Astrocyte (in vitro differentiated cells and primary cell): ENCODE measurements at places on chromosomes 7 and 10. TPM values are rescaled to one million over a fixed set of nuclear protein-coding genes. Genes with fewer than 3 reads are reported as not detected.

GRCh38 chr10:33237736-33238624 is 96.5 kb downstream of the NRP1 start:
- peaks cover 76% of the 10 kb centered on the region for H3K4me1 ChIP-seq
- DNase-seq, result peak; percentile 100
- no peaks in the 10 kb centered on the region for H3K36me3 ChIP-seq
- H3K27me3 ChIP-seq, result no peaks in the 10 kb centered on the region
- H3K27ac ChIP-seq, result peak overlapping the region; percentile 97

DNA sequence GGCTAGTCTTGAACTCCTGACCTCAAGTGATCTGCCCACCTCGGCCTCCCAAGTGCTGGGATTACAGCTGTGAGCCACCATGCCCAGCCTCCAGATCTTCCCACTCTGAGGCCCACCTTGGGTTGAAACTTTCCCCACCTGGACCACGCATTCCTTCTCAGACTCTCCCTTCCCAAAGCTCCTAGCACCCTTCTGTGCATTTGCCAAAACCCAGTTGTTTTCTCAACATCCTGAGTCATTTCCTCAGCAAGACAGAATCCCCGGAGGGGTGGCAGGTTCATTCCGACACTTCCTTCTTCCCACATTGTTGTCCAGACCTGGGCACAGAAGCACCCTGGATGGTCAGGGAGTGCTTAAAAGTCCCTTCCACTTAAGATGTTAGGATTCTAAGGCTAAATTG is 28.9 kb downstream of the BAG3 start:
- peaks cover 44% of the 10 kb centered on the region for H3K4me1 ChIP-seq
- peak overlapping the region; percentile 66 for H3K27ac ChIP-seq
- H3K27me3 ChIP-seq, result no peaks in the 10 kb centered on the region
- peak overlapping the region; percentile 15 for H3K4me3 ChIP-seq

DNA sequence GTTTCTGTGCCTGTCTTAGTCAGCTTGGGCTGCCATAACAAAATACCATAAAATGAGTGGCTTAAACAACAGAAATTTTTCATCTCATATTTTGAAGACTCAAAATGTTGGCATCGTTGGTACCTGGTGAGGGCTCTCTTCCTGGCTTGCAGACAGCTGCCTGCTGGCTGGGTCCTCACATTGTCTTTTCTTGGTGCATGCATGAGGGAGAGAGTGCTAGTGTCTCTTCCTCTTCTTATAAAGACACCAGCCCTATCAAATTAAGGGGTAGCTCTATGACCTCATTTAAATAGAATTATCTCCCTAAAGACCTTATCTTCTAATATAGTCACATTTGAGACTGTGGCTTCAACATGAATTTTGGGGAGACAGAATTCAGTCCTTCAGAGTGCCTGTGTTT is 39.9 kb downstream of the ST8SIA6 start:
- H3K4me3 ChIP-seq, result no peak overlapping the region
- DNase-seq, result no peak
- no peaks in the 10 kb centered on the region for H3K36me3 ChIP-seq
- no peak overlapping the region for H3K27ac ChIP-seq
- no peaks in the 10 kb centered on the region for H3K27me3 ChIP-seq
- H3K4me1 ChIP-seq, result no peaks in the 10 kb centered on the region

DNA sequence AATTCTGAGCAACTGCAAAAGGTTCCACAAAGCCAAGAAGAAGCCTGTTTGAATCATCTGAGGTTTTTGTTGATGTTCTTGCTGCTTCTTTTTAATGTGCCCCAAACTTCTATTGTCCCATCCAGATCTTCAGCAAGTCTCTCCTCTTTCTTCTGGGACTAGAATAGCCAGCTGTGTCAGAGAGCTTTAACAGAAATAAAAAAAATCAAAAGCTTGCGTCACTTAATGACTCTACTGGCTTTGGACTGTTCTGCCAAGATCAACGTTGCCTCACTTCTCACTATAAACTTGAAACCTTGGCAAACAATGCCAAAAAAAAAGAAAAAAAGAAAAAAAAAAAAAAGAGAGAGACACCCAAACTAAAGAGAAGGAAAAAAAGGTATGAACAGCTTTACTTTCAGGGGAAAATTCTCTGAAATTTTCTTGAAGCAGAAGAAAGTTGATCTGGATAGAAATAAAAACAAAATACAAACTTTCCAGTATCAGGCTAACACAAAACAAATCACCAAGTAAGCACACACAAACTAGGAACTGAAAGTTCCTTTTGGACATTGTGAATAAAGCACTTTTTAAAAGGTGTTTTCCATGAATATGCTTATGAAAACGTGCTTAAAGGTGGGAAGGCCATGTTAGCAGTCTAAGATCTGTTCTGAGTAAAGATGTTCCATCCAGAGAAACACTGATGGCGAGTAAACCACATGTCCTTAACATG is 14.8 kb downstream of the USP54 start:
- no peak overlapping the region for H3K27ac ChIP-seq
- H3K4me1 ChIP-seq, result peaks cover 8% of the 10 kb centered on the region

NPC1L1 gene
- 0.05 and 0.07 TPM in 2 replicates for total RNA-seq

- no peaks in the 10 kb centered on the region for H3K36me3 ChIP-seq
- no peak overlapping the region for H3K27ac ChIP-seq
- no peak for DNase-seq
- H3K4me3 ChIP-seq, result no peak overlapping the region
Measured at GRCh38 chr7:43395351-43395750, 187.6 kb upstream of the STK17A start.

GRCh38 chr7:100148225-100148558 is 526 bp upstream of the LAMTOR4 start:
- H3K4me3 ChIP-seq, result peak overlapping the region; percentile 46
- no peaks in the 10 kb centered on the region for H3K27me3 ChIP-seq
- peaks cover 3% of the 10 kb centered on the region for H3K4me1 ChIP-seq
- peak overlapping the region; percentile 34 for H3K27ac ChIP-seq
- no peak for DNase-seq

GRCh38 chr10:110209454-110209925 is 2.1 kb downstream of the MXI1 start:
- peaks cover 5% of the 10 kb centered on the region for H3K4me1 ChIP-seq
- H3K36me3 ChIP-seq, result no peaks in the 10 kb centered on the region
- H3K4me3 ChIP-seq, result peak overlapping the region; percentile 82
- peak; percentile 52 for DNase-seq
